ENCODE measurements at places on chromosomes 7 and 10. TPM values are rescaled to one million over a fixed set of nuclear protein-coding genes. Genes with fewer than 3 reads are reported as not detected.
A peak's percentile ranks its signal among the peaks of the same experiment; 100 is the strongest.

The TES gene
- total RNA-seq: 128 TPM

The ELFN1 gene
- 0.75 TPM for total RNA-seq

GRCh38 chr10:34768261-34768971, 46.7 kb downstream of the PARD3 start:
- peak overlapping the region; percentile 67 for H3K27ac ChIP-seq
- H3K4me1 ChIP-seq: peaks cover 18% of the 10 kb centered on the region
- H3K4me3 ChIP-seq: peak overlapping the region; percentile 41
- H3K36me3 ChIP-seq: no peaks in the 10 kb centered on the region
- H3K27me3 ChIP-seq: no peaks in the 10 kb centered on the region
- DNase-seq: peak; percentile 99

DNA sequence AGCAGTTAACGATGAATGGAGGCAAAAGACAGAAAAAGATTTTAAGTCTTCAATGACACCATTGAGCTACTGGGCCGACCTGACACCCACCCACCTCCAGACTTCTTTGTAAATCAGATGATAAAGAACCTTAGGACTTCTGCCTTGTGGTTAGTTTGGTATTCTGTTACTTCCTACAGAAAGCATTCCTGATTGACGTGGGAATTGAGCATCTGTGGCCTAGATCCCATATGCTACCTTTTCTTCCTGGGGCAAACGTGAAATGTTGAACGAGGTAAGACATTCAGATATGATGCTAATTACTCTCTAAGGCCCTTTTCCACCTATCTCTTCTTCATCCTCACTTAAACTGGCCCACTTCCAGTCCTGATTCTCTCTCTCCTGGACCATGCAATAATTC, 10.2 kb downstream of the PRLHR start:
- H3K4me3 ChIP-seq: no peak overlapping the region
- no peaks in the 10 kb centered on the region for H3K36me3 ChIP-seq
- no peak overlapping the region for H3K27ac ChIP-seq
- DNase-seq: no peak

- no peaks in the 10 kb centered on the region for H3K36me3 ChIP-seq
- H3K27me3 ChIP-seq: no peaks in the 10 kb centered on the region
- no peak overlapping the region for H3K4me3 ChIP-seq
- no peak for DNase-seq
- no peaks in the 10 kb centered on the region for H3K4me1 ChIP-seq
- no peak overlapping the region for H3K27ac ChIP-seq
Observed at GRCh38 chr7:41816111-41816510, 113.2 kb upstream of the INHBA start.

DNA sequence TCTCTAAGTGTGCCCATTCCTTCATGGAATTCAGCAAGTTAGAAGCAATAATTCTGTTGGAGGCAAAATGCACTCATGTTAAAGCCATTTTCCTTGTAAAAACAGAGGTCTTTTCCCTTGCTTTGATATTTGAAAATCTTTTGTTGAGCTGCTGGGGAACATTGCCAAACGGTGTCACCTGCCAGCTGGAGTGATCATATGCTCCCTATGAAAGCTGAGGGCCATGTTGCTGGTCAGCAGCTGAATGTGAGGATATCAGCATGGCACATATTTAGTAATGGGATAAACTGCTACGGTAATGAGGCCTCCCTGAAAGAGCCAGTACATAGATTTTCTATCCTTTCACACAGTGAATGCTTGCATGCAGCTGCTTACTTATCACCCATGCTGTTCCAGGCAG, 224.3 kb downstream of the THSD7A start:
- H3K4me3 ChIP-seq: no peak overlapping the region
- no peak overlapping the region for H3K27ac ChIP-seq
- no peaks in the 10 kb centered on the region for H3K36me3 ChIP-seq
- H3K27me3 ChIP-seq: no peaks in the 10 kb centered on the region

GRCh38 chr10:133453516-133454203, at the start of gene SCART1:
Gene SCART1 (plus strand): TSS chr10:133453945. CDS start chr10:133453998, 53 bp downstream.
- H3K27me3 ChIP-seq: no peaks in the 10 kb centered on the region
- no peak for DNase-seq

GRCh38 chr10:124180947-124181549, 87.7 kb upstream of the CHST15 start:
- H3K4me3 ChIP-seq: no peak overlapping the region
- peaks cover 10% of the 10 kb centered on the region for H3K4me1 ChIP-seq

All from PC-3 (cell line).